ENCODE measurements at places on chromosomes 2 and 18. TPM values are rescaled to one million over a fixed set of nuclear protein-coding genes. Genes with fewer than 3 reads are reported as not detected.

DNA sequence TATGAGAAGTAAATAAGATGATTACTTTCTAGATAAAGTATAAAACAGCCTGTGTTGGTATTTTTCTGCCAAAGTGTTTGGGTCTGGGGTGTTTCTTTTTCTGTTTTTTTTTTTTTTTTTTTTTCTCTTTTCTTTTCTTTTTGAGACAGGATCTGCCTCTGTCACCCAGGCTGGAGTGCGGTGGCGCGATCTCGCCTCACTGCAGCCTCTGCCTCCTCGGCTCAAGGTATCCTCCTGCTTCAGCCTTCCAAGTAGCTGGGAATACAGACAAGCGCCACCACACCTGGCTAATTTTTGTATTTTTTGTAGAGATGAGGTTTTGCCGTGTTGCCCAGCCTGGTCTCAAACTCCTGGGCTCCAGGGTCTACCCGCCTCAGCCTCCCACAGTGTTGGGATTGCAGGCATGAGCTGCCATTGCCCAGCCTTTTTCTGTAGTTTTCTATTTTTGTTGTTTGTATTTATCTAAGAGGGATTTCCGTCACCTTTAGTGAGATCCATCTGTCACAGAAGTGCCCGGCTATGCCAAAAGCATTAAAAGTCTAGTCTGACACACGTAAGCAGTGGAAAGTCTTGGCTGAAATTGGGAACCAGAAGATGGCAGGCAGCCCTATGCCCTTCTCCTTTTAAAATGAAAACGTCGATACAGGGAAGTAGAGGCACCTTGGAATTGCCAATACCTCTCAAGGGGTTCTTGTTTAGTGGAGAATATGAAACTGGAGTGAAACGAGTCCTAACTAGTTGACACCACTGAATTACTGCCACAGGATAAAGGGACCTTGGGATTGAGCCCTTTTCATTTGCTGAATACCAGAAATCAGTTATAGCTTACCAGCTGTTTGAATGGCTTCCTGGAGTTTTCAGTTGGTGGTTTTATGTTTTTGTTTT, 14.0 kb downstream of the UGP2 start:
- no peak for DNase-seq

- DNase-seq = no peak
Measured at GRCh38 chr2:19800796-19801195, 101.0 kb downstream of the TTC32 start.

DNA sequence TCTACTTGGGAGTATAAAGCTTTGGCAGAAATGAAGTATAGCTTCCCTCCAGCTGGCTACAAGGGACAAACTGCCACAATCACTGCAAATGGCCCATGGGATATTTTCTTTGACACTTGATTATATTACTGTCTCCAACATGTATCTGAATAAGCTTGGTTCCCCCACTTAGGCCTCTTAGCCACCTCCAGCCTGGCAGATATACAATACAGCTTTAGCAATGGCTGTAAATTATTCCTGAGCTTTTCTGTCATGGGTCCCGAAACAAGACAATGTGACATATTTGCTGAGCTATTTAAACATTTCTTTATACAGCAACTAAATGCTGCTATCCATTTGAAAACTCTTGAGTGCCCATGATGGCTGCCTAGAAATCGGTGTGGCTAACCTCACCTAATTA, 406.2 kb downstream of the SUCLG1 start:
- no peak for DNase-seq

DNA sequence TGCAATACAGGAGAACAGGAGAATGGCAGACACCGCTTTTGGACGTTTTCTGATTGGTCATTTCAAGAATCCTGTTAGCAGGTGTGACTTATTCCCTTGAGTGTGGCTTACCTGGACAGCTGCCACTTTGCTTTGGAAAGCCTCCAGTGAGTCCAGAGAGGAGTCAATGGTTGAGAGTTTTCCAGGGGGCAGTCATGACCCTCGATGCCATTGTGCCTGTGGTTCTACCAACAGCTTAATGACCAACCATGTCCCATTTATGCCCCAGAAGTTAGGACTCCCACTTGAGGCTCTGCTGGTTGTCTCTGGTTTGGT, 12.4 kb downstream of the IGFBP2 start:
- no peak for DNase-seq

DNA sequence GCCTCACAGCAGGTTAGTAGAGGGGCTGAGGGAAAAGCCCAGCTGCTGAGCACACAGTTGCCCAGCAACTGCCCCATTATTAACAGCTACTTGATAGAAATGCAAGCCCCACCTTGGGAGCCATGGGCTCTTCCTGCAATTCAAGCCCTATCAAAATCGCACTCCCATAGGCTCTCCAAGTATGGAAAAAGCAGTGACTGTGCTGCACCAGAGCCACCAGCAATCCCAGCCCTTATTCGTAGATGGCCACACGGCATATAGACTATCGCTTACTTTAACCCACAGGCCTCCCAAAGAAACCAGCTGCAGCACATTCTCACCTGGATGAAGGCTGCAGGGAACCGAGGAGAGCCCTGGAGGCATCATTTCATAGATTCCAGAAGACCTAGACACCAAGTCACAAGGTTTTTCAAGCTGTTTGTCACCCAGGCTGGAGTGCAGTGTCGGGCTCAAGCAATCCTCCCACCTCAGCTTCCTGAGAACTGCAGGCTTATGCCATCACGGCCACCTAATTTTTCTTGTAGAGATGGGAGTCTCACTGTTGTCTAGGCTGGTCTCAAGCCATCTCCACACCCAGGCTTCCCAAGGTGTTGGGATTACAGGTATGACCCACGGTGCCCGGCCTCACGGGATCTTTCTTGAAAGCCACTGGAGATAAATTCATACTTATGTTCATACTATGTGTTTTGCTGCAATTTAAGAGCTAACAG, 11.3 kb downstream of the NCL start:
- DNase-seq = no peak

DNA sequence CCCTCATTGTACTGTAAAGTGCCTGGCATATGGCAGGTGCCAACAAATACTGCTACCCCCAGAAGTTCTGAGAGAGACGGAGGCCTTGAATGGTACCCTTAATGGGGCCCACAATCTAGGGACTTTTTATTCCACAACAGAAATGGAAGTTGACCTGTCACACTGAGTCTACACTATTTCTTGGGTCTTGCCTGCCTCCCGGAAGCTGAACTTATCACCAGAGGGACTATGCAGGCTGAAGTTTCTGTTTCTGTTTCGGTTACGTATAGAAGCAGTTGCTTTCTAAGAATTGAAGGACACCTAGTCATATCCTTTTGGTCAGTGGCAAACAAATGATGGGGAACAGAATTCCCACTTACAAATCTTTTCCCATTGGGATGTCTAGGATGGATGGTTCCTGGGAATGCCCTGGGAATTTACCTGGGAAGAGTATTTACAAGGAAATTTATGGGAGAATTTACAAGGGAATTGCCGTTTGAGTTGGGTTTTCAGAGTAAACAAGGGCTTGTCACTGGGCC, 74.2 kb downstream of the HS1BP3 start:
- peak; percentile 46 for DNase-seq

DNA sequence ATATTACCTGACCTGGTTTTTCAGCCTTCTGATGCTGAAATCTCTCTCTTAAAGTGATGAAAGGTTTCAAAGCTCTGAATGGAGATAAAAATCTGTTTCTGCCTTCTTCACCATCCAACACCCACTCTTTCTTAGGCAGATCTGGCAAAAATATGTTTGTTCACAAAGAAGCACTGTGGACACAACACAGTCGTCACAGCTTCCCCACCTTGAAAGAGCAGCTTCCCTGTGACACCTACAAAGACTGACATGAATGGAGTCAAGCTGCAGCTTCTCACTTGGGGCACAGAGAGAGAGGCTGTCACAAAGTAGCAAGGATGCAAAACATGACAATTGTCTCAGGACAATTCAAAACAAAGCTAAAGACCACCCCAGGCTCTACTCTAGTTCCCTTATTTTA, 86.5 kb downstream of the ICOS start:
- DNase-seq = no peak

GRCh38 chr2:75607400-75607798, 39.2 kb upstream of the MRPL19 start:
- no peak for DNase-seq

DNA sequence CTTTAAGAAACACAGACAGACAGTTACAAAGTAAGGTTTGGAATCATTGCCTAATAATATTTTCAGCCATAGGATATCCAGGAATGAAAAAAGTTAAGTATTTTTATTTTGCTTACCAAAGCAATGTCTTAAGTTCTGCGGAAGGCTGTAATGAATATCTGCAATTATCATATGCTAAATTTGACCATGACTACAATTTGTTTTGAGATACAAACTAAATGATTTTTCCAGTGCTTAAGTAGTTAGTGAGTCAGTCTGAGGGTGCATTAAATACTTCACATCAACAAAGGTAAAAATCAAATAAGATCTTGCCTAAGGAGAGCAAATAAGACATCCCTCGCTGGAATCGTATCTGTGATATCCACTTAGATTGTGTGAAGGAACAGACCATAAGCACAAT, 250.0 kb downstream of the CD226 start:
- no peak for DNase-seq

DNA sequence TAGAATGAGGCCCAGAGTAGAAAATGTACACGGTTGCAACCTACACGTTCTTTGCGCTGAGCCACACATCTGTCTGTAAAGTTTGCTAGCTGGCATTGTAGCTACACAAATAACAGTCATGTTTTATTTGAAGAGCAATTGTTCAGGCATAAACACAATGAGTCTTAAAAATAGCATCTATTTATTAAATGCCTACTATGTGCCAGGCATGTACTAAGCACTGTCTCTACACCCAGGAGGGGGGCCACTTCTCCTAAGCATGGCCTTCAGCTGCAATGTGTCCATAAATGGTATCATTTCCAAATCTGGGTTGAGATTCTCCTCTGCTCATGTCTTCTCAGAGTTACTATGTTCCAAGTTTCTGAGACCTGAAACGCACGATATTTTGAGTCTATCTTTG, 156.1 kb upstream of the LMAN1 start:
- no peak for DNase-seq

Gene SLC38A11
- polyA plus RNA-seq = not detected

Gene PARD6G
- not detected for polyA plus RNA-seq

Gene CPLX4
- polyA plus RNA-seq = not detected

Gene C1GALT1C1L
- not detected for polyA plus RNA-seq

Gene PSME4
- polyA plus RNA-seq = 2.1 TPM

Gene RNF144A
- 0.38 TPM for polyA plus RNA-seq

Gene TTR
- polyA plus RNA-seq = not detected

Gene SCN1A
- polyA plus RNA-seq = not detected

Measured in CD14-positive monocyte (primary cell).